NCI-H2227 treated with DMSO at 0.1 percent for 48 hours (cell line): ENCODE measurements at places on chromosomes 7 and 10.

GRCh38 chr7:10121631-10122030, 852.0 kb upstream of the PHF14 start:
- DNase-seq: peak; percentile 58

- DNase-seq: no peak
These were observed 71.7 kb downstream of the RBAK start for GRCh38 chr7:5117095-5117970.

DNA sequence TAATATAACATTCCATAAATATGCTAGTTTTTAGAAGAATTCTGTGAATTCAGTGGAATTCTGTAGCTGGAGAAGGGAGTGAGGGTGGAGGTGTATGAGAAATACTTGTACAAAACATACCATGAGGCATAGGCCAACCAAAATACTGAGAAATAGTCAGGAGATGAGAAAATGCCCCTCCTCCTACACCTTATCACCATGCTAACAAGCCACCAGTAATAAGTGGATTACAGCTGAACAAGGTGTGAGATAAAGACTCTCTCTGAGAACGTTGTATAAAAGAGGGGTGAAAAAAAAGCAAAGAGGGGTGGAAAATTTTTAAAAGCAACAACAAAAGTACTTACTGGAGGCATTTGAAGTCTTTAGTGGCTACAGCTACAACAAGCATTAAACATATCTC, 90.4 kb upstream of the IGFBP3 start:
- no peak for DNase-seq

- peak; percentile 30 for DNase-seq
These were observed 1080.4 kb downstream of the CNTNAP2 start for GRCh38 chr7:147197006-147197405.

GRCh38 chr7:156074982-156075615, 262.8 kb upstream of the SHH start:
- DNase-seq: no peak

DNA sequence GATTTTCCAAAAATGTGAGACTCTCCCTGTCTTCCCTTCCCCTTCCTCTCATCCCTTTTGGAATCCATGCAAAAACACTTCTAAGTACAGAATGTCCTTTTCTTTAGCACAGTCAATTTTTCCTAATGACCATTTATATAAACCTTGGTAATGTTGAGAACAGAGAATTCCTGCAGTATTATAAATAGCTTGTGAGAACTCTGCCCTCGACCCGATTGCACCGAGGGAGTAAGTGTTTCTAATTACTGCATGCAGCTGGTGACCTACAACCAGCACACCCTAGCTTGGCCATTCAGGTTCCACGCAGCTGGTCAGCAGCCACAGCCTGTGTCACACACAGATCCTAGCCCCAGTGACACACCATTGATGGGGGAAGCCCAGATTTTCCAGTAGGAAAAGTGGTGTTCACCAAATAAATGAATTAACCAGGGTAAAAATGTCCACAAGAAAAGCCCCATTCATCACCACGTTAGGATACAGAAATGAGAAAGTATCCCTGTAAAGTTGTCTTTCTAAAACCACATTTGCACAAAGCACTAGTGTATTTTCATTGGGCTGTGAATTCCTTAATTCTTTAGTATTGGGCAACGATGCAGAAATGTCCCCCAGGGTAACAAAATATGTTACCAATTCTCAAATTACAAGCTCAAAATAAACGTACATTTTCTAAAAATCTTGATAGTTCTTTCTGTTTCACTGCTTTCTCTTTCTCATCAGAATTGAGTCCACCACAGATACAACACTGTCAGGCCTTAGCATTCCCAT, 499.0 kb upstream of the KLF6 start:
- no peak for DNase-seq

- DNase-seq: no peak
These were observed 59.4 kb downstream of the POM121L12 start for GRCh38 chr7:53094827-53095226.

- no peak for DNase-seq
These were observed 10.0 kb upstream of the DUSP5 start for GRCh38 chr10:110487411-110488331.

DNA sequence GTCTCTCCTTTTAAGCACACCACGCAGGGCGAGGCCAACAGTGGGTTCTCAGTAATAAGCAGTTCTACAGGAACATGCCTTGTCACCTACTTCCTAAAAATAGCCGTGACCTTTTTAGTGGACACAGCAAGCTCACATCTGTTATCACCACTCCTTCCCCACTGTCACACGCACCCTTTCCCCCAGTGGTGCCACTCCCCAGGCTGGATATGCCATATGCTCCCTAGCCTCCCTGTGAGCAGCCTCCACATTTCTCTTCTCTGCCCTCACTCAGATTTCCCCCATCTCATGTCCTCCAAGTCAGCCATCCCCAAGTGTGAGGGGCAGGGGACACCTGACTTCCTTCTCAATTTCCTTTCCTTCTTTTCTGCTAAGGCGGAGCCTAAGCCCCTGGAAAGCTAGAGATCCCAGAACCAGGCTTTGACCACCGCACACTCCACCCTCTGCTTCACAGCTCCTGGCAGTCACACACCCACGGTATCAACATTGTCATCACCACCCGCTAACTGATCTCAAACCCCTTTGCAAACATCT, 3.7 kb downstream of the ANXA11 start:
- no peak for DNase-seq

DNA sequence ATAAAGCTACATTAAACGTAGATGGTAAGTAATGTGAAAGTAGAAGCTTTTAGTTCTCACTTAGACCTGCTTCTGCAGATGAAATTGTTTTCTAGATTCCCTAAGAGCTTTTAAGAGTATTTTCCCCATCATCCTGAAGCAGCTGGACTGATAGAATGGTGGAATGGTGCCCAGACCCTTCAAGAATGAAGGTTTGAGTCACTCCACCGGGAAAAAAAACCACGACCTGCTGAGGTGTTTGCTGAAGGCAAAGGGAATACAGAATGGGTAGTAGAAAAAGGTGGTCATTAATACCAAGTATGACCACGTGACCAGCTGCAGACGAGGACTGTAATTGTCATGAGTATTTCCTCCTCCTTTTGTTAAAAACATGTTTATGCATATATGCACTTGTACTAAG, 79.2 kb upstream of the PTPRZ1 start:
- DNase-seq: no peak

DNA sequence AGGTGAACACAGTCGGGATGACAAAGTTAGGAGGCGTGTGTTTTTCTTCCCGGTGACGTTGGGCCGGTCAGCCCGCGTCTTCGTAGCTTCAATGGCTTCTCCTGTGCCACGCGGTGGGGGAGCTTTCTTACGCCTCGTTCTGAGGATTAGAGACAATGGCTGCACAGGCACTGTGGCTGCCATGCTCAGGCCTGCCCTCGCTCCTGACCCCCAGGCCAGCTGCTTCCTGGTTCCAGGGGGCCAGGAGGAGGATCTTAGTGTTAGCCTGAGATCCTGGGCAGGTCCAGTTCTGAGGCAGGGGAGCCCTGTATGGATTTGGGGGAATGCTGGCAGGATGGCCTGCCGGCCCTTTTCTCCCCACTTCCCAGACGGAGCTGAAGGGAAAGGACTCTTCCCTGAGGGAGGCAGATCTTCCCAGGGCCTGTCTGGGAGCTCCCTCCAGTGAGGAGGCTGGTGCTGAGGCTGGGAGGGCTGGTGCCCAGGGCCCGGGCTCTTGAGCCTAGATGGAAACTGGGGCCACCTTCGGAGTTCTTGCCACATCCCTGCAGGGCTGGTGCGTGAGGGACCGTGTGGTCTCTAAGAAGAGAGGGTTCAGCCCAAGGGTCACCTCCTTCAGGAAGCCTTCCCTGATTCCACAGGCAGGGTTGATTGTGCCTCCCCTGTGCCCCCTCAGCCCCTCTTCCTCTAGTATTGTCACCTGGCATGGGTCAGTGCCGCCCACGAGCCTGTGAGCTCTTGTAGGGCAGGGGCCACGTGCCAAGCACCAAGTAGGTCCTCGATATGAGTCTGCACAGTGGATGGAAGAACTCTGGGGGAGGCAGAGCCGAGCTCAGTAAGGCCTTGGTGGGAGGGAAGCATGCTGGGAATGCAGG, 101.4 kb downstream of the GRK5 start:
- DNase-seq: no peak

DNA sequence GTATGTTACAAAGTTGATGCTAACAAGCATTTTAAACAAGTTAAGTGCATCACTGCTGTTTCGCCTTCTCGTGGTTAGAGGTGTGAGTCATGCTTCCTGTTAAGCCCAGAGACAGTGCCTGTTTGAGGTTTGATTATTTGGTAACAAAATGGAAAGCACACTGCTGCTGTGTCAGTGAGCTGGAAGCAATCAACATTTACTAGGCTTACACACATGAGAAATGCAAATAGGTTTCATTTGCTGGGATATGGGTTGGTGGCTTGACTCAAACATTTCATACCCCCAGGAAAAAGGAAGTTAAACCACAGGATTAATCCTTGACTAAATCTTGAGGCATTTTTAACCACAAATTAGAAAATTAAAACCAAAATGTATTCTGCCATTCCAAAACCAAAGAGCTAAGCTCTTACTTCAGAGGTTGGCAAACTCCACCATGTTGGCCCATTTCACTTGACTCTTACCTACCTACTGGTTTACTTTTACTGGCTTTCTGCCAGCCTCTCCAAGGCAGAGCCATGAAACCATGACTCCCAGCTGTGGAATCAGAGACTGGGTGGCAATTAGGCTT, 139.2 kb downstream of the ETV1 start:
- DNase-seq: peak; percentile 44

GRCh38 chr10:66180021-66180420, 745.8 kb upstream of the LRRTM3 start:
- DNase-seq: no peak

GRCh38 chr10:121615435-121615793, 17.2 kb upstream of the FGFR2 start:
- DNase-seq: no peak

DNA sequence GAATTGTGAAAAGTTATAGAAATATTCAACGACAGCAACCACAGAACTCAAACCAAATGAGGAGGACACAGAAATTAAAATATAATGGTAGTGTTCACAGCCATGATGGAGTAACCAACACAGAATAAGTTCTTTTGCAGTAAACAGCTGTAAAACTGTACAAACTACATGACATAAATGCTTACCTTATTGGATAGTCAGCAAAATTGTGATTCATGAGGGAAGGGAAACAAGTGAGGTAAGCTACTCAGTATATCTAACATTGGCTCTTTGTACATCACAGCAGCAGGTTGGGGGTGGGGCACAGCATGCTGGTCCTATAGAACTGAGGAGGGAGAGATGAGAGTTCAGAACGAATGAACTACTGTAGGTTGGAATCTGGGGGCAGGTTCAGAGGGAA, 86.4 kb downstream of the CDC14C start:
- no peak for DNase-seq

DNA sequence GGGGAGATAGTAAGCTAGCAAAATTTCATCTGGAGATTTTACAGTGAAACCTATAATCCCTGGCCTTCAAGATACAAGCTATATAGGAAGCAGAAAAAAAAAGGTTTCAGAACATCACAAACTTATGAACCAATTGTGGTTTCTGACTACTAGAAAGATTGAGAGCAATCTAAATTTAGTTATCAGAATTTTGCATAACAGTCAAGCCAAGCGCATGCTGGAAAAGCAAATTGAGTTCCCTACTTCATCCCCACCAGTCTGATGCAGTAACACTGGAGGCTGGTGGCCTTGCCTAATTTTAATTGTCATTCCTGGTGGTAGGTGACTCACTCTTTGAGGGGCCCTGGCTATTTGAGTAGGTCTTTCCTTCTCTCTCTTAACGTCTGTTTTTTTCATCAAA, 46.3 kb upstream of the ELMO1 start:
- no peak for DNase-seq

- DNase-seq: no peak
These were observed 109.5 kb upstream of the GATA3 start for GRCh38 chr10:7945034-7945433.

- no peak for DNase-seq
These were observed 46.8 kb downstream of the HIPK2 start for GRCh38 chr7:139730746-139731612.

- no peak for DNase-seq
These were observed 10.0 kb downstream of the IDI2 start for GRCh38 chr10:1015688-1016087.

DNA sequence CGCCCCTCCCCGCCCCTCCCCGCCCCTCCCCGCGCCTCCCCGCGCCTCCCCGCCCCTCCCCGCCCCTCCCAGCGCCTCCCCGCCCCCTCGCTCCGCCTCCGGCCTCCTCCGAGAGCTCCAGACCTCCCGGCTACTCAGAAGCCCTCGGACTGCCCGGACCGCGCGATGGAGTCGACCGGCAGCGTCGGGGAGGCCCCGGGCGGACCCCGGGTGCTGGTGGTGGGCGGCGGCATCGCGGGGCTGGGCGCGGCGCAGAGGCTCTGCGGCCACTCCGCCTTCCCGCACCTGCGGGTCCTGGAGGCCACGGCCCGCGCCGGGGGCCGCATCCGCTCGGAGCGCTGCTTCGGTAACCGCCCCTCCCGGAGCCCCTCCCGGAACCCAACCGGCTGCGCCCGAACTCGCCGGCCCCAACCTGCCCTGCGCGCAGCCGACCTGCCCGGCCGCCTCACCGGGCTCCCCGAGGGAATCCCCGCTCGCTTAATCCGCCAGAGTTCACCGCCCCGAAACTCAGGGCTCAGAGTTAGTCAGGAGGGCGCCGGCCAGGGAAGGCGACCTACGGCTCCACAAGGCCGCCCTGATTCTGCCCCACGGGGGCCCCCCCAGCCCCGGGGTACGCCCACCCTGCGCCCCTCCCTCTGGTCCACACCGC, at the start of gene PAOX:
Gene PAOX, plus strand, starts transcription at position 111 of the 649 bp plus-strand sequence. Its CDS starts 55 bp downstream, at position 166.
- peak; percentile 6 for DNase-seq

GRCh38 chr10:18523858-18524257, 127.5 kb downstream of the NSUN6 start:
- no peak for DNase-seq

- DNase-seq: peak; percentile 40
These were observed 204.9 kb downstream of the DOCK4 start for GRCh38 chr7:112001091-112001826.

GRCh38 chr10:17214971-17215781, 12.9 kb upstream of the VIM start:
- DNase-seq: no peak

GRCh38 chr7:29854257-29854938, 48.1 kb downstream of the WIPF3 start:
- no peak for DNase-seq

GRCh38 chr7:815284-816216, 16.7 kb upstream of the SUN1 start:
- peak; percentile 78 for DNase-seq
